ENCODE measurements at places on chromosomes 7 and 10.

DNA sequence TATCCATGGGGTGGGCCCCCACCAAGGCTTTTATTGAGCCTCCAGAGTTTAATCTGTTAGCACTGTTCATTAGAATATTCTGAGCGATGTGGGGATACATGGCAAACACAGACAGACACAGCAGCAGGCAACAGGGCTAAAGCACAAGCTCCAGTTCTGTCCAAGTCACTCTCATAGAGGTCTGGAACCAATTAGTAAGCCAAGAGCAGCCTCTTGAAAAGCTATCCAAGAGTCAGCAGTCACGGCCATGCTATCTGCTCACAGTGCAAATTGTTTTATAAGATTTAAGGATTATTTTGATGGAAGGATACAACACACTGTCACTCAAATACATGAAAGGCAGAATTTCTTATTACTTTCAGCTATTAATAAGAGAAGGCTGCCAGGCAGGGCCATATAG is 86.4 kb upstream of the DGKB start:
- DNase-seq = no peak

GRCh38 chr7:131183611-131184119 is 144.0 kb upstream of the MKLN1 start:
- no peak for DNase-seq

DNA sequence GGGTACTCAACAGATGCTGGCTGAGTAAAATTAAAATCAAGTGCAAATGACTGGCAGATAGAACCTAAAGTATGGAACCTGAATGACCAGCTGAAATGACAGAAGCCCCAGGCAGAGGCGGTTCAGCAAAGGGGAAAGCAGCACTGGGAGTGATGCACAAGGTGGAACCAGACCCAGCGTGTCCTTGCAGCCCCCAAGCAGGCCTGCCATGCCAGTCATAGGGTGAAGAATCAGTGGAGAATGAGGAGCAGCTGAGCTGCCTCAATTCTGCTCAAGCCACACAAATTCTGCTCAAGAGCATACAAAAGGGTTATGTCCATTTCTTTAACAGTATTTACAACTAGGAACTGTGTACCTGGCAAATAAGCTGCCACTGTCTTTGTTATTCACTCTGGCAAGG is 8.7 kb downstream of the ACTR1A start:
- no peak for DNase-seq

DNA sequence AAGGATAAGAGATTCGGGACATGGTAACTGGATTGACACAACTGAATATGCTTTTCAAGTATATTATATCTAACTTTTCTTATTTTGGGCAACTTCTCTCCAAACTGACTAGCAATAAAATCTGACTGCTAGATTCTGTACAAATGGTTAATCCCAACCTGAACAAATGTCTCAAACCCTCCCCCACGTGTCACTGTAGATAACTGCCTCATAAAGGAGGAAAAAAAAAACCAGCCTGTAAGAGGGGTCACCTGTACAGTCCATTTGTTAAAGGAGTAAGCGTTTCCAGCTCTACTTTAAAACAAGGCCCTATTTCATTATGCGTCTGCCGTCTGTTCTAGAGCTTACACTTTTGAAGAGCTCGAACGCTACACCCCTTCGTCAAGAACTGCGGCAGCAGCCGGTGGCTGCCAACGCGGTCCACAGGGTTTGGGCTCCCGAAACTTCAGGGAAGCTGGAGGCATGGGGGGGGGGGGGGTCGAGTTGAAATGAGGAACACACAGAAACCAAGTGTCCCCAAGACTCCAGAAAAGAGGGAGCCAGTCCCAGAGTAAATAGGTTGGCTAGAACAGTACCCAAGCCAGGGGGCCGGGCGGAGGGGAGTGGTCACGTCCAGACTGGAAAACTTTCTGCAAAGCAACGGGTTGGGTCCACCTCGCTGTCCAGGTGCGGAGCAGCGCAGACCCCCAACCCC is 492 bp downstream of the COG5 start:
- DNase-seq = no peak

GRCh38 chr10:131315344-131315743 is 3.8 kb upstream of the TCERG1L start:
- no peak for DNase-seq

DNA sequence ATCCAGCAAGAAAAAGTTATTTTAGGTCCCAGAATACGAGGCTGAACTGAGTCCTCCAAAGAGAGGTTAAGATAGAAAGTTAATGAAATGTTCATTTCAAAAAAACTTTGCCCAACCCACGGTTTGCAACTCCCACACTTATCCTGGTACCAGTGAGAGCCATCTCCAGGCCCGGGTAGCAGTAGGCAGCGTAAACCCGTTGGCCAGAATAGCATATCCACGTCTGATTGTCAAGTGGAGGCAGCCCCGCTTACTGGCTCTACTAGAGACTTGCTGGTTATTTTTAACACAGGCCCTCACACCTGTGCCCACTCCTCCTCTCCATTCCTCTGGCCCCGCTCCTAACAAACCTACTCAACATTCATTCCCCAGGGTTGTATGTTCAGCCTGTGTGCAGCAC is 109.7 kb downstream of the HIP1 start:
- no peak for DNase-seq

DNA sequence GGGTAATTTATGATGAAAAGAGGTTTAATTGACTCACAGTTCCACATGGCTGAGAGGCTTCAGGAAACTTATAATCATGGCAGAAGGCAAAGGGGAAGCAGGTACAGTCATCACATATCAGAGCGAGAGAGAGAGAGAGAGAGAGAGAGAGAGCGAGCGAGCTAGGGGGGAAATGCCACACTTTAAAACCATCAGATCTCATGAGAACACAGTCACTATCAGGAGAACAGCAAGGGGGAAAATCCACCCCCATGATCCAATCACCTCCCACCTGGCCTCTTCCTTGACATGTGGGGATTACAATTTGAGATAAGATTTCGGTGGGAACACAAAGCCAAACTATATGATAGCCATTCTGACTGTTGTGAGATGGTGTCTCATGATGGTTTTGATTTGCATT is 576.3 kb downstream of the GFRA1 start:
- DNase-seq = no peak

- DNase-seq = no peak
These were observed 130.2 kb upstream of the CNTNAP2 start for GRCh38 chr7:145986248-145986874.

GRCh38 chr7:25861601-25862260 is 290.3 kb upstream of the NFE2L3 start:
- no peak for DNase-seq

- no peak for DNase-seq
These were observed 28.4 kb upstream of the PDLIM1 start for GRCh38 chr10:95319239-95319638.

GRCh38 chr10:86217371-86218080 is 149.1 kb downstream of the GRID1 start:
- no peak for DNase-seq

DNA sequence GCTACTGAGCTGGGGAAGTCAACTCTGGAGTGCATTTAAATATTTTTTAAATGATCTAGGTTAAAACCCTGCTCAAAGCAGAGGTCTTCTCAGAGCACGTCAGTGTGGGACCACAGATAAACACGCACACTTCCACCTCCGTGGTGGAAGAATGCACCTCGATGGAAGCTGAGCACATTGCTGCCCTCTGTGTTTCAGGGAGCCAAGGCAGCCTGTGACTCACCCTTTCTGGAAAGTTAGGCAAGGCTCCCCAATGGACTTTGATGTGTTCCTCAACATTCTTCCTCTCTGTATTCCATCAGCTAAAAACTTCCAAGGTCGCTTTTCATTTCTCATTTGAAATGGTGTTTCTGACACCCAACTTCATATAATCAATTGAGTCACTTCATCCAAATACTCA is 170.8 kb upstream of the KMT2E start:
- DNase-seq = no peak

GRCh38 chr7:80665526-80665925 is 27.1 kb downstream of the CD36 start:
- DNase-seq = no peak

DNA sequence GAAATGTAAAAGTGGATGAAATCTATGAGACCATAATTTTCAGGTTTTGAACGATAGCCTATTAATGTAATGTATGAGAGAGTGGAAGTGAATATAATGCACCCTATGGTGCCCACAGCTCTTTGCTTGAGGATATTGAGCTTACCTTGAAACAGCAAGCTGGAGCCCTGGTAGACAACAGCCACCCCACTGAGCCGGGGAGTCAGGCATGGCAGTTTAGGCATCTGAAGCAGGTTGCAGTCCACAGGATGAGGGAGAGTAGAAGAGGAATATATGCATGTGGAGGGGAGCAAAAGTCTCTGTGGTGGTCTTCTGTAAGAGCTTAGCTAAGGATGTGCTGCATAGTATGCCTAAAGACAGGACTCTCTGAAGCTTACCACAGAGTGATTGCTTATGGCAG is 817.3 kb downstream of the DNAJB9 start:
- DNase-seq = no peak

DNA sequence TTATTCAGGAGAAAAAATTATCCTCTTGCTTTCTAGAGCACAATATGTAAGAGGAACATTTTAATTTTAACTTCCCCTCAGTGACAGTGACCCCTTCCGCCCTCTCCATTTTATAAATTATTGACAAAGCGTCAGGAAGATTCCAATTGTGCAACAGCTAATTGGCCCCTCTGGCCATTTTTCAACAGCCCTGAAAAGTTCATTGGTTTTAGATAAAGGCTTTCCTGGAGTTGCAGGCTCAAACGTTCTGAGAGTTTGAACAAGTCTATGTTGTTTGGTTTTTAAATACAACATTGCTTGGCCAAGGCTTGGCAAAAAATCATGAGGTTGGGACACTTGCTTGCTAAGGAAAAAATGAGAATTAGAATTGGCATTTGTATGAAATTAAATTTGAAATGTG is 422.2 kb upstream of the ANKRD30A start:
- DNase-seq = no peak

GRCh38 chr7:127678337-127678736 is 26.3 kb downstream of the SND1 start:
- no peak for DNase-seq

Data from naive thymus-derived CD8-positive, alpha-beta T cell (primary cell).